ENCODE measurements at places on chromosomes 3 and 15.

DNA sequence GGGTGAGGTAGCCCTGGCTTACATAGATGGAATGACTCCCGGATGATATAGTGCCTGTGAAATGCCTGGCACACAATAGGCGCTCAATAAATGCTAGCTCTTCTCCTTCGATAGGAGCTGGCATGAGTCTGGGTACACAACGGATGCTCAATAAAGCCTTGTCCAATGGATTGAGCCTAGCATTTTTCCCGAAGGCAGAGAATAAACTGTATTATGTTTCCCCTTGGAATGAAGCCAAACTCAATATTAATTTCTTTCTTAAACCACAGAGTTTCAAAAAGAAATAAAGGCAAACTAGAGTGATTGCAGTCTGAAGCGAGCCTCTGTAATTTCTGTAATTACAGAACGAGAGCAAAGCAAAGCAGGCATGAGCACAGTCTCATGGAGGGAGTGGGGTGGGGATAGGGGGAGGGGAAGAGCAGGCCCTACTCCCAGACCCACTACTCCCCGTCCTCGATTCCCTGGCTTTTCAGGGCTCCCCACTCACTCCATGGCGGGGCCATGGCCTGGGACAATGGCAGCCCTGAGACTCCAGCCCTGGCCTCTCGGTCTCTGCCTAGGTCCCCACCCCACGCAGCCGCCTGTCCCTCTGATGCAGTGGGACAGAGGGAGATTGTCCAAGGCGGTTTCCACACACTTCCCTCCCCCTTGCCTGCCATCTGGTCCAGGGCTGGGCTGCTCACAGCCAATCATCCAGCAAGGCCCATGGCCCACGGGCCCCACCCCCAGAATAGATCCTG lies 18.0 kb downstream of the SLC6A1 start:
- DNase-seq, result no peak

GRCh38 chr15:70636540-70637165 lies 126.7 kb downstream of the UACA start:
- no peak for DNase-seq

DNA sequence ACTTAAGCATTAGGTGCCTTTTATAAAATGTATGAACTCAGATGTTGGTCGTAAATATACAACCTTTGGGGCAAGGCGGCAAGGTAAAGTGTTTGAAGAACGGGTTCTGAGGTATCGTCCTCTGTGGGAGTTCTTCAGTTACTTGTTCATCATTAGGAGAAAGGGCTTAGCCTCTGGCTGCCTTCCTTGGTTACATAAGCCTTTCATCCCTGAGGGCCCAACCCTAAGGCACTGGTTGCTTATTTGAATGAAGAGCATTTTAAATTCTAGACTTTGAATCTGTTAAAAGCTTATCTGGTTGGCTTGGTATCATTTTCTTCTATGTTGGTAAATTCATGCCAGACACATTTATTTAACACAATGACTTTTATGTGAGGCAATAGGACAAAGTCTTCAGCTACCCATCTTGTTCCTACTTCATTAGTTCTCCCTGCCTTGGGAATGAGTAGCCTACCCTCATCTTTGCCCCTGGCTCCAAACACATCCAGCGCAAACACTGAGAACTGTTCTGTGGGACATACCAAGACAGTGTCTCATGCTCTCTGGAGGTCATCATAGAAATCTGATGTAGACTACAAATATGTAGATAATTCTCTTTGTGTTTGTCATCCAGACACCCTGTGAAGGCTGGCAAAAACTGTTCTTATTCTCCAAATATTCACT lies 12.4 kb upstream of the CCDC80 start:
- DNase-seq, result no peak

GRCh38 chr15:40250771-40251483 lies 12.1 kb downstream of the PAK6 start:
- no peak for DNase-seq

DNA sequence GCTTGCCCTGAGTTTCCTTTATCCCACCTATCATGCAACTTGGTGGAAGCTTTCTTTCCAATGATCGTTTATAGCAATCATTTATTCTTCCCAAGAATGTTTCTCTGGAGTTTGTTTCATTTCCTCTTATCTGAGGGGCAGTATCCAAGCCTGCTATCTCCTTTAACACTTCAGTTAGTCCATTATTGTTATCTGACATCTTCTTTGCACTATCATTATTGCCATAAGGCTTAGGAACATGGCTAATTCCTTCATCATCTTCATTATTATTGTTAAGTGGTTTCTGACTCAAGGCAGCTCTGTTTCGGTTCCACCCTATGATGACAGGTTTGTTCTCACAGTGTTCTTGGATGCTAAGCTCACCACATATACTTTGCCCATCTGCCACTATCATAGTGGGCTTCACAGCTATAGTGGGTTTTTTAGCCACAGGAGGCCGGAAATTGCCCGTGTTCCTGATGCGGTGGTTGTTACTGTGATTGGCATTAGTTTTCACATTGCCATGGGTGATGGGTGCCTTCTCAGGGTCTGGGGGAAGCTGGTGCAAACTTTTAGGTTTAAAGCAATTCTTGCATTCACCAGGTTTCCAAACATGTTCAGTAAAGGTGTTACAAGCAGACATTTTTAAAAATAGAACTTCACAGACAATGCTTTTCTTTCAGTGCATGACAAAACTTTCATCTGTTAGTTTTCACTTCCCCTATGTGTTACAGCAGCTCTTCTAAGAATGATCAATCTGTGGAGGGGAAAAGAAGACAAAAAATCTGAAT lies 110.6 kb upstream of the TSPAN3 start:
- no peak for DNase-seq

DNA sequence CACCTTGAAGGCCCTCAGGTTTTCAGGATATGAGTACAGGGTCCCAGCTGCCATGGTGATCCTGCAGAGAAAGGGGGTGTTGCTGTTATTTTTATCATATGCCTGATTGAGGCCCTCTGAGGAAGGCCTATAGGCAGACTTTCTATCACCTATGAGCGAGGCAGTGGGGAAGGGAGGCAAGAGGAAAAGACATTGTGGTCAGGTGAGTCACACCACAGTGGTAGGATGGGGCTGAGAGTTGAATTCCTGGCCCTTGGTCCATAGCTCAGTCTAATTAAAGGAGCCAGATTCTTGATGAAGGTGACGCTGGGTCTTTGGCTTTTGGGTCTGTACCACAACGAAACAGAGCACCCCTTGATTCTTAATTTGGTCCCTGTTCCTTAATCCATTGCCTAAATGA lies 72.7 kb downstream of the ZNF621 start:
- no peak for DNase-seq

- no peak for DNase-seq
These were observed 303.4 kb downstream of the ZNF621 start for GRCh38 chr3:40827942-40828688.

- DNase-seq, result no peak
These were observed 1.1 kb upstream of the MCCC1 start for GRCh38 chr3:183100376-183100775.

GRCh38 chr3:143627336-143627735 lies 220.9 kb downstream of the SLC9A9 start:
- no peak for DNase-seq

GRCh38 chr15:92077353-92078085 lies 224.0 kb downstream of the SLCO3A1 start:
- DNase-seq, result peak; percentile 23

DNA sequence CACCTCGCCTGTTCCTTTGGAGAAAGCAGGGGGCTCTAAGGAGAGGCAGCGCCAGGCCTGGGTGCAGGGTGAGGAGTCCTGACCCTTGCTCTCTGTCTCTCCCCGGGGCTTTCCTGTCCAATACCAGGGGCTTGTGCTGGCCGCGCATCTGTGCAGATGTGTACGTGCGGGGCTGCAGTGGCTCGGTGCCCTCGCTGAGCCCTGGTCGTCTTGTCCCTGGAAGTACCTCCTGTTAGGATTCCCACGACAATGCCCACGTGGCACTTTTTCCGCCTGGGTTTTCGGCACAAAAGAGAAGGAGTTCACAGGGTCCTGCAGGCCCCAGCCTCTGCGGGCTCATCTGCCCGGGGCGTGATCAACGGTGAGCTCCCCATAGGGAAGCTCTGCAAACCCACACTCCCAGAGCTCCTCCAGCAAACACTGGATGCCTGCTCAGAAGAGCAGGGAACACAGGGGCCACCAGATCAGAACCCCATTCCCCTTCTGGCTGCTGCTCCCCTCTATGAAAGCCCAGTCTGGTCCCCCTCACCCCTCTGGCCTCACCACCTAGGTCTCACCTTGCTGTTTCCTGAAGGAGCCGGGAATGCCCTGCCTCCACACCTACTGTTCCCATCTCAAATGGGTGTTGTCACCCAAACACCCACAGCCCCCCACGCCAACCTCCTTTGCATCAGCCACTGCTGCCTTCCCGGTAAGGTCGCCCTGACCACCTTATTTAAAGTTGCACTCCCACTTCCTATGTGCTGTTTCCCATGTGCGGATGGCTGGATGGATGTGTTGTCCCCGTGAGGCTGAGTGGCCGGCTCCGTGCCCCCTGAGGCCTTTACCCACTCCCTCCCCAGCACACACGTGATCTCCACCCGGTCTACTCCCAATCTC lies 62.6 kb upstream of the PRR20G start:
- DNase-seq, result no peak

GRCh38 chr15:66359740-66360139 lies 3.3 kb upstream of the TIPIN start:
- no peak for DNase-seq

GRCh38 chr3:42661593-42662022 lies 8.1 kb downstream of the ZBTB47 start:
- no peak for DNase-seq

DNA sequence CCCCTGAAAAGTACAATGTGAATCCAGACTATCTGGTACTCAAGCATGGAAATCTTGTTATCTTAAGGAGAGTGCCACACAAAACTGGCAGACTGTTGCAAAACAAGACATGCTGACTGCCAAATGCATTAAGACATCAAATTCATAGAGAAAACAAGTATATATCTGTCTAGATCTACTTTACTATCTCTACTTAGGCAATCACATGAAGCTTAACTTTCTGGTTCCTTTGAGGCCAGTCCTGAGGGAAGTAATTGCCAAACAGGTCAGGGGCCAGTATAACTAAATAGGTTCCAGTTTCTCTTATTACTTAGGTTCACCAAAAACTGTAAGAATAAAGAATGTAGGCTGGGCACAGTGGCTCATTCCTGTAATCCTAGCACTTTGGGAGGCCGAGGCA lies 15.9 kb upstream of the SLC4A7 start:
- no peak for DNase-seq

DNA sequence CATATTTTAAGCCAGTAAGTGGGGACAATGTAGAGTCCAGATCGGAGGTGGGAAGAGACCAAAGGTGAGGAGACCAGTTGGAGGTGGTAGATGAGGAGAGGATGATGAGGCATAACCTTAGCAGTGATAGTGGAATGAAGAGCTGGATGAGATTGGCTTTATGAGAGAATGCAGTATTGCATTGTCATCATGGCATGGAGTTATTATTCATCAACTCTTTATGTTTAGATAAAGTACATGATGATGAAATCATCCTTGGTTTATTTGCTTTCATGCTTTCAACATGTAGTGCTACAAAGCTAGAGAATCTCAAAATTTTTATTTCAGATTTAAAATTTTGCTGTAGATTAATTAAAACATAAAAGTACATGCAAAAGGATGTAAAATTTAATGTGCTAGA lies 64.0 kb downstream of the PPM1L start:
- DNase-seq, result no peak

DNA sequence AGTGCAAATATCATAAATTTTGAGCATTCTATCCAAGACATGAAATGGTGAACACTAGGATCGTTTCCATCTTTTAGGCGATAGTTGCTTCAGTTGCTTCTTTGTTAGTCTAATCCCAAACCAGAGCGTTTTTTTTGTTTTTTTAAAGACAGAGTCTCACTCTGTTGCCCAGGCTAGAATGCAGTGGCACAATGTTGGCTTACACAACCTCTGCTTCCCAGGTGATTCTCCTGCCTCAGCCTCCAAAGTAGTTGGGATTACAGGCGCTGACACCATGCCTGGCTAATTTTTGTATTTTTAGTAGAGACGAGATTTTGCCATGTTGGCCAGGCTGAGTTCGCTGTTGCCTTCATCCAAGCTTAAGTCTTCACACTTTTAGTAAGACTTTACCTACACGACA lies 265.3 kb downstream of the SHQ1 start:
- no peak for DNase-seq

DNA sequence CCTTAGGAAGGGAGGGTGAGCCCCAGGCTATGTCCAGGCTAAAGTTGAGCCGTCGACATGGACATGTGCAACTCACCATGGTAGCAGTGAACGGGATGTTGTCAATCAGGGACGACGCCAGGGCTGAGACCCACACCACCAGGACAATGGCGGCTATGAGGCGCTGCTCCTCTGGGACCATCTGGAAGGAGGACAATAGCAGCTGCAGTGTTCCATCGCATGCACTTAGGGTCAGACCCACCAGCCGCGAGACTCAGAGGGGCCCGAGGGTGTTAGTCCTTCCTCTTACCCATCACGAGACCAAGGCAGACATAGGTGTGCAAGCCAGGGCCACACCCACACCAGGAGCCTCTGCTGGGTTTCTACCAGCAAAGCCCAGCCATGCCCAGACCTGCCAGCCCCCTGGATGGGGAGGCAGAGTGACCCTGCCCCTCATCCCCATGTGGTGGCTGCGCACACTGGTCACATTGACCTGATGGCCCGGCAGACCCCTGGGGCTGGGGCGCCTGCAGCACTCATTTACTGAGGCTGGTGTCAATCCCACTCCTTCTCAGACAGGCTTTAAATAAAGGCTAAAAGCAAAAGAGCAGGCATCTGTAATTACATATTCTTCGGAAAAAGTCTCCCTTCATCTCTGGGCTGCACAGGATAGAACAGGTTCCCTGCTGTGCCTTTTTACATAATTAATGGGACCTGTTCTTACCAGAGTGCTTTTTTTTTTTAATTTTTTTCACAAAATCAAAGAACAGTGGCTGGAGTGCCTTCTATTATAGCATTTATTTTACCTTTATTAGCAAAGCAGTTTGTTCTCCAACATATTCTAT lies 227.8 kb downstream of the OCA2 start:
- DNase-seq, result no peak

DNA sequence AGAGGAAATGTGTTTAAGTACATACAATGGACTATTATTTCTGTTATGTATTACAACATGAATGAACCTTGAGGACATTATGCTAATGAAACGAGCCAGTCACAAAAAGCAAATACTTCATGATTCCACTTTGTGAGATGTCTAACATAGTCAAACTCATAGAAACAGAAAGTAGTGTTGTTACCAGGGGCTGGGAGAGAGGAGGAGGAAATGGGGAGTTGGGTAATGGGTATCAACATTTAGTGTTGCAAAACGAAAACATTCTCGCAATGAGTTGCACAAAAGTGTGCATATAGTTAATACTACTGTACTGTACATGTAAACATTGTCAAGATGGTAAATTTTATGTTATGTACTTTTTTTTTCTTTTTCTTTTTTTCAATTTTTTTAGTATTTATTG lies 194.3 kb downstream of the IL5RA start:
- no peak for DNase-seq

- no peak for DNase-seq
These were observed 290.5 kb upstream of the GADL1 start for GRCh38 chr3:31185062-31185357.

All from stimulated activated CD8-positive, alpha-beta memory T cell treated with anti-CD3 and anti-CD28 coated beads, Interleukin-4, amount 100 ng/mL, for 4 hours (primary cell).